NCI-H187 treated with DMSO at 0.1 percent for 48 hours (cell line): ENCODE measurements at places on chromosomes 5 and 9.

DNA sequence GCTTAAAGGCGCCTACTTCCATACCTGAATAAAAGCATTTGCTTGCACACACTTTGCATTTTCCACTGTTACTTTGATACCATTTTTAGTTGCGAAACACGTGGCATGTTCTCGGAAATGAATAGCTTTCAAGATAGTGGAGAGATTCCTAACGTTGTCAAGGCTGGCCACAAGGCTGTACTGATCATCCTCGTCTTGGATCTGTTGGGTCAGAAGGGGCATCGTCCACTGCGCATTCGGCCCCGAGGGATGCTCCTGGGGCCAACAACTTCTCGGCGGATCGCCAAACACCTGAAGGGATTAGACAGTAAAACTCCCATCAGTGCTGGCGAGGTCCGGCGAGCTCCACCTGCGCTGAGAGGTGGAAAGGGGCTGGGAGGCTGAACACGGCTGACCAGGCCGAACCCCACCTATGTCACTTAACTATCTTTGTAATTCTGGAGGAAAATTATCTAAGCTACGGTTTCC, 599 bp downstream of the RAD1 start:
- no peak for DNase-seq

GRCh38 chr5:135452321-135453030, at the start of gene TIFAB:
Gene TIFAB, minus strand, starts transcription at chr5:135452351. Its CDS starts 2,412 bp downstream, at chr5:135449939.
- no peak for DNase-seq

DNA sequence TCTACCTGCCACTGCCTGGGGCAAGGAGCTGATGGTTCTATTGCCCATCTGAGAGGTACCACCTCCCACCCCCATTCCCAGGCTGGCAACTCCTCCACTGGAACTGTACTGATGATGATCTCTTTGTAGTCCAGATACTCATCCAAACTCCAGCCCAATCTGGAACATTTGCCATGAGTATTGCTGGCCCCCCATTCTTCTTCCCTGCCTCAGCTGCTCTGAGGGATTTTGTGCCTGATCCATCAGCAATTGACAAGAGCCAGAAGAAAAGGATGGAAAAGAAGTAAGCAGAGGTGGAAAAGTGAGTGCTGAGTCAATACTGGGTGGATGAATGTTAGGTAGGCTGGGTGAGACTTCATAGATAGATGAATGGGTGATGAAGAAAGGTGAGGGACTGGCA, 101.2 kb downstream of the NMUR2 start:
- DNase-seq: no peak

DNA sequence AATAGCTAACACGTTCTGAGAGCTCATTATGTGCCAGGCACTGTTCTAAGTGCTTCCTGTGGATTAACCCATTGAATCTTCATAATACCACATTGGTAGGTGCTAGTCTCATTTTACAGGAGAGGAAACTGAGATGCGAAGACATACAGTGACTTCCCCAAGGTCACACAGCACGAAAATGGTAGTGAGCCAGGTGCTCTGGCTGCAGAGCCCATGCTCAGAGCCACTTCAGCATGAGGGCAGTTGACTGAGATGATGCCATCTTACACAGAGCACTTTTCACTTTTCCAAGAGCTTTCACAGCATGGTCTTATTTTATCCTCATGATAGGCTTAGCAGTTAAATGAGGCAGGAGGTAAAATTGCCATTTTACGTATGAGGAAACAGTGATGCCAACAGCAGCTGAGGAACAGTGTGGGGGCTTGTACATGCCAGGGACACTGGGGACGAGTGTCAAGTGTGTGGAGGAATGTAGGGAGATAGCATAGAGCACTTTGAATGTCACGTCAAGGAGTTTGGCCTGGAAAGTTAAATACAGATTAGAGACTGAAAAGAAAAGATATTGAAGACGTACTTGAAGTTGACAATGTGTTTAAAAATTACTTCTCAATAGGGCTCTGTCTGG, 180.0 kb downstream of the KIF4B start:
- no peak for DNase-seq

DNA sequence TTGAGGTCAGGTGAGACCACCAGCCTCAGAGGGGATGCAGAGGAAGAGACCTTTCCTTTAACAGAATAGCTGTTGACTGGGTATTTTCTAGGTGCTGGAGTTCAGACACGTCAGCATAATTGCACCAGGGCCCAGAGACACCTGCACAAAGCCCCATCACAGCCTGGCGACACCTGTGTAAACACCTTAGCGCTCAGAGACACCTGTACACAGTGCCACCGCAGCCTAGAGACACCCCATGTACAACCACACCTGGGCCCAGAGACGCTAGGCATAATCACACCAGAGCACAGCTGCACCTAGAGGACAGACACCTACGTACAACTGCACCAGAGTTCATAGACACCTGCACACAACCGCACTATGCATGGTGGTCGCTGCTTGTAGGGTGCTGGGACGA, 1.0 kb downstream of the TRIP13 start:
- no peak for DNase-seq

GRCh38 chr9:6356441-6356840, 28.3 kb downstream of the TPD52L3 start:
- no peak for DNase-seq

DNA sequence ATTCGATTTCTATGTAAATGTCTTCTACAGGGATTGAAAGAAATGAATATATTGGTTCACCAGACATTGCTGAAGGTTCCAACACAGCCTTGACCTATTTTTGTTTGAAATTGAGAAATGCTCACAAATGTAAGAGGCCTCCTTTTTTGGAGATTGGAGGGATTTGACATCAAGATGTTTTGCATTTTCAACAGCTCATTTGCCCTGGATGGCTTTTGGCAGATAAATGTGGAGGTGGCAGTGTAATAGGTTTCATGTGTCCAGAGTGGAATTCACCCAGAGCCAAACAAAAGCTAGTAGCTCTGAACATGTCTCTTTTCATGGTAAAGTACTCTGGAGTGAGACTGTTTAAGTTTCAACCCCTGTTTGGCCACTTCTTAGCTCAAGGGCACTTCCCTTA, 77.3 kb downstream of the PALM2AKAP2 start:
- DNase-seq: no peak

DNA sequence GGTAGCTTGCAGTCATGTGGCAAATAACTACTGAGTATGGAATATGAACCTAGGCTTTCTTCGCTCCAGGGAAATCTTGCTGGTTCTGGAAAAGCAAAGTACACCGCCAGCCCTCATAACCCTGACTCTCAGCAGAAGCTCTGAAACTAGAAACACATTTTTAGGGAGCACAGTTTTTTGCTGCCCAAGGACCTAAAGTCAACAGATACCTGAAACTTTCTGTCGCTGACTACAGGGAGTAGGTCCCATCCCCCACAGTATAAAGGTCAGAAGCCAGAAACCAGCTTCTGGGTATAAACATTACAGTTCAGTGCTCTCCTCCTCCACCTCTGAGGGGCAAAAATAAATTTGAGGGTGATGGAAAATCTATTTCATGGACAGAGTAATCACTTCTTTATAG, 3.0 kb downstream of the ATOX1 start:
- DNase-seq: no peak

GRCh38 chr5:72109625-72110024, 2.4 kb downstream of the MAP1B start:
- no peak for DNase-seq

- no peak for DNase-seq
Measured at GRCh38 chr5:67081261-67081660, 115.3 kb downstream of the CD180 start.

- DNase-seq: no peak
Measured at GRCh38 chr5:55671975-55672374, 40.1 kb downstream of the SLC38A9 start.

- DNase-seq: no peak
Measured at GRCh38 chr5:35136386-35136785, 88.6 kb upstream of the AGXT2 start.

GRCh38 chr9:88817628-88818027, 173.6 kb upstream of the S1PR3 start:
- DNase-seq: no peak

- DNase-seq: no peak
Measured at GRCh38 chr5:611731-612486, at the start of gene CEP72. Gene CEP72, plus strand, starts transcription at chr5:612340. Its CDS starts 22 bp downstream, at chr5:612362.

DNA sequence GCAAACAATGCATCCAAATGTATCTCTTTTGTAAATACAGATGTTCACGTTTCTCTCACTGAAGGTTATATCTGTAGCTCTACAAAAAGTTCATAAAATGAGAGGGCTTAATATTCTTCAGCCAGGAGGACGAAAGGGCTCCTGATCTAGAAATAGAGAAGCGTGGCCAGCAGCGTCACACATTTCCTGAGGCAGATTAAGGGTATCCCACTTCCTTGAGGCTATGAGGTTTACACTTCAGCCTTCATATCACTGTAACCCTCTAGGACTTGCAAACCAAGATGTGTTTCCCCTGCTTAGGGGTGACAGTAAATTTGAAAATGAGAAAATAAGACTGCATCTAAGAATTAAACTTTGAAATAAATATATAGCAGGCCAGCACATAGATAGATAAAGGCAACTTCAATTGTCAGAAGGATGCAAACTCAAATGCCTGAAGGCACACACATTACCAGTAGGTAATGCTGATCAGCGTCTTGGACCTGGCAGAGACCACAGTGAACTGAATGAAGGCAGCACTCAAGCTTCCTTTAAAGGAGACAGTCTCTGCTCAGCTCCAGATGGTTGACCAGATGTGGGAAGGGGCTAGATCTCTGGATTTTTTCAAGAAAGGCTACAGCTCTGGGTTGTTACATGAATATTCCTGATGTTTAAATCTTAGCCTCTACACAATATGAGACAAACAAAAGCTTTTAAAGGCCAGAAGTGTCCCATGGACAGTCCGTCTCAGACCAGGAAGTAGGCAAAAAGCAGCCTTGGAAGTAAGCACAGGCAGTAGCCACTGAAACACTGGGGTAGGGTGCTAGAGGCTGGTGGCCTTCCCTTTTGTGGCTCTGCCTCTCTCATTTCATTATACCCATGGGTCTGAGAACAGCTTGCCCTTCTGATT, 197.7 kb downstream of the MCTP1 start:
- no peak for DNase-seq

DNA sequence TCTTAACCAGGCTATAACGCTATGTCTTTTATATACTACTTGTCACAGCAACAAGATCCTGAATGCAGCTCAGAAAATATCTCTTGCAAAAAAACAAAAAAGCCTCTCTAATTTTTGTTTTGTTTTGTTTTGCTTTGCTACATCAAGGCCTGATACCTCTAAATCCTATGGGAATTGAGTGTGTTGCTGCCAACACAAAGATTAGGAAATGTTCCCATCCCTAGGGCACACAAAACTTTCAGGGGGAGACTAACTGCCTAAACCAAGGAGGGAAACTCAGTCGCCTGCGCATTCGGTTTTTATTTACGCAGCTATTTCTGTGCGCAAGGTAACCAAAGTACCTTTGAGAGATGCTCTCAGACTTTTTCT, 1.7 kb downstream of the SSBP2 start:
- no peak for DNase-seq

- no peak for DNase-seq
Measured at GRCh38 chr9:121261107-121261460, 6.9 kb upstream of the GSN start.

- no peak for DNase-seq
Measured at GRCh38 chr5:116766470-116766947, 191.9 kb upstream of the SEMA6A start.

DNA sequence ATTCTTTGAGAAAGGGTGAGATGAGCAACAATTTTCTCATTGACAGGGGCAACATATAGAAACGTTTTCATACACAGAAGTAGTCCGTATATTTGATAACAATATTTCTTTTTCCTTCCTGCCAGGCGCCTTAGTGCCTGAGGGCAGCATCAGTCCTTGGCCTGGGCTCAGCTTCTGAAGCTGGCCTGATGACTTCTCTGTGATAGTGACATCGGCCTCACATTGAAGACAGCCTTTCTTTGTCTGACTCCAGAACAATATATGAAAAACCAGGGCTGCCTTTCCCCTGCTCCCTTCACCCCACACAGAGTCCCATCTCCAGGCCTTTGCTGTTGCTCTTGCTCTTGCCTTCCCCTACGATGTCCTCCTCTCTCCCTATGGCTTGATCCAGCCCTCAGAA, 24.1 kb upstream of the TCOF1 start:
- no peak for DNase-seq

- DNase-seq: no peak
Measured at GRCh38 chr5:81748556-81748955, 2.3 kb downstream of the SSBP2 start.

DNA sequence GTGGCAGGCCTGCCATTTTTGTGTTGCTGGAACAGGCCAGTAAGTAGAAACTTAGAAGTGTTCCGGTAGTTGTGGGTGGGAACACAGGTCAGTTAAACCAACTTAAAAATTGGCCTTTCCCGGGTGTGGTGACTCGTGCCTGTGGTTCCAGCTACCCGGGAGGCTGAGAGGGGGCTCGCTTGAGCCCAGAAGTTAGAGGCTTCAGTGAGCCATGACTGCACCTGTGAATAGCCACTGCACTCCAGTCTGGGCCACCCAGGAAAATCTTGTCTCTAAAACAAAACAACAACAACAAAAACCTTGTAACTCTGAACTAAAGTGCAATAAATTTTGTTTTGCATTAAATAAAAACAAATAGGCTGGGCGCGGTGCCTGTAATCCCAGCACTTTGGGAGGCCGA, 1.4 kb upstream of the NHP2 start:
- DNase-seq: no peak

GRCh38 chr5:73544429-73545402, 20.7 kb downstream of the ANKRA2 start:
- DNase-seq: peak; percentile 91

DNA sequence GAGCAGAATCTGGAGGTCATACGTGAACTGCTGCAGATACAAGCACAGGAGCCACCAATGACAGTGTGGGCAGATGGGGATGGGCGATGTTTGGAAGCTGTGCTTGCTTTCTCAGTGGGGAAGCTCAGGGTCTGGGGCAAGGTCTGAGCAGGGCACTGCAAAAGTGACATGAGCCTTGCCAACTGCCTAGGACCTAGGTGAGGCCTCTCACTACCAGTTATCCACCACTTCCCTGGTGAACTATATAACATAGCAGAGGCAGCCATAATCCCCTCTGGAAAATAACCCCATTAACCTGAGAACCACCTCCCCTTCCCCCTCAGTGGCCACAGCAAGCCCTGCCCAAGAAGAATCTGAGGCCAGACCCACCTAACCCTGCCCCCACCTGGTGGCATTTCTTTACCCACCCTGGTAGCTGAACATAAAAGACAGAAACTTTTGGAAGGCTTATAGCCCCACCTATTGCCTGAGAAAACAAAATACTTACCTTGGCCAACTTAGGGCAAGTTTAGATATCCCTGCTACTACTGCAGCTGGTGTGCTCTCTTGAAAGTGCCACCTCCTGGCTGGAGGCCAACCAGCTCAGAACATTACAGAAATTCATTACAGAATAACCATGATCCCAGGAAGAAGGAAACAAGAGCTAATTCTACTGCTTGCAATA, 18.8 kb upstream of the SPEF2 start:
- no peak for DNase-seq

GRCh38 chr5:88948746-88949600, 66.0 kb upstream of the MEF2C start:
- no peak for DNase-seq
